ENCODE measurements at places on chromosomes 1 and 21. TPM values are rescaled to one million over a fixed set of nuclear protein-coding genes. Genes with fewer than 3 reads are reported as not detected.

Gene AZIN2
- total RNA-seq, result 4.3 TPM

Gene VASH2
- not detected for total RNA-seq

Gene CFHR2
- total RNA-seq, result not detected

Gene CAPZB
- total RNA-seq, result 259 TPM

Gene IL12RB2
- total RNA-seq, result not detected

Gene IRF6
- total RNA-seq, result 106 TPM

Gene NCF2
- total RNA-seq, result 8.7 TPM

Gene B3GALNT2
- 88.4 TPM for total RNA-seq

Gene SLC44A5
- total RNA-seq, result 11.6 TPM

Gene DNAJC28
- total RNA-seq, result 0.39 TPM

Gene UQCRHL
- 1.7 TPM for total RNA-seq

Gene TMEM51
- total RNA-seq, result 6.4 TPM

Gene SYTL1
- total RNA-seq, result 64.8 TPM

Gene GCLM
- 21.1 TPM for total RNA-seq

Gene VSIG8
- total RNA-seq, result not detected

Gene BMP8A
- total RNA-seq, result not detected

Gene MYOG
- not detected for total RNA-seq

Gene FAM78B
- 1.5 TPM for total RNA-seq

Gene FGR
- not detected for total RNA-seq

Gene NRIP1
- total RNA-seq, result 31.4 TPM

Gene SPATA21
- not detected for total RNA-seq

Gene ANKRD65
- total RNA-seq, result 0.86 TPM

Gene GJC2
- 18.5 TPM for total RNA-seq

Gene PRR9
- total RNA-seq, result not detected

Gene FCER1A
- not detected for total RNA-seq

Gene HMGCS2
- not detected for total RNA-seq

Gene RNF186
- total RNA-seq, result not detected

Gene GPATCH2
- 34.5 TPM for total RNA-seq

Gene LDLRAD1
- not detected for total RNA-seq

Gene PDPN
- total RNA-seq, result 35.1 TPM

Gene IGSF9
- 0.44 TPM for total RNA-seq

Gene RNF19B
- 38.0 TPM for total RNA-seq

Gene ZC3H11A
- total RNA-seq, result 148 TPM

Gene CRP
- 0.26 TPM for total RNA-seq

Gene SPRR5
- total RNA-seq, result not detected

Gene CR1L
- not detected for total RNA-seq

Gene RIPK4
- 22.3 TPM for total RNA-seq

Gene PTPN7
- not detected for total RNA-seq

Gene LORICRIN
- total RNA-seq, result not detected

Gene SKI
- total RNA-seq, result 53.7 TPM

Gene C2CD2
- 25.0 TPM for total RNA-seq

Gene CFAP74
- not detected for total RNA-seq

Gene HLX
- total RNA-seq, result 2.1 TPM

Gene KLF17
- total RNA-seq, result not detected

Gene NFIA
- 47.4 TPM for total RNA-seq

Gene LGR6
- total RNA-seq, result 0.56 TPM

Gene PCBP3
- 3.7 TPM for total RNA-seq

Gene FCN3
- total RNA-seq, result not detected

Gene PPIAL4G
- not detected for total RNA-seq

Gene OR2T35
- total RNA-seq, result not detected

Gene ARHGEF10L
- total RNA-seq, result 12.2 TPM

Gene ALX3
- total RNA-seq, result not detected

Gene LCE3E
- total RNA-seq, result not detected

Gene RORC
- 0.40 TPM for total RNA-seq

Gene CFHR1
- not detected for total RNA-seq

Measured in MCF 10A (cell line).